ENCODE measurements at places on chromosomes 3 and 15. TPM values are rescaled to one million over a fixed set of nuclear protein-coding genes. Genes with fewer than 3 reads are reported as not detected.
A peak's percentile ranks its signal among the peaks of the same experiment; 100 is the strongest.

The PRR20G gene
- not detected for total RNA-seq

DNA sequence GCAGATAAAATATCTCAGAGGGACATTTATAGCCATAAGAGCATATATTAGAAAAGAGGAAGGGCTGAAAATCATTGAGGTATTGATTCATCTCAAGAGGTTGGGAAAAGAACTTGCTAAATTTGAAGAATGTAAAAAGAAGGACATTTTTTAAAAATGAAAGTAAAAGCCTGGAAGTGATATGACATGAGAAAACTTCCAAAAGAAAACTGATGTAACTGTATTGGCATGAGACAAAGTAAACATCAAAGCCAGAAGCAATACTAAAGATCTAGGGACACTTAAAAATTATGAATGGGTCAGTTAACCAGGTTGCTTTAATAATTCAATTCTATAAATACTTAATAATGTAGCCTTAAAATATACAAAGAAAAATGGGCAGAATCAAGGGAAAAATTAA, 31.9 kb downstream of the CEP63 start:
- no peak for DNase-seq

- DNase-seq: peak; percentile 90
Observed at GRCh38 chr3:15269091-15269989, 63.0 kb downstream of the SH3BP5 start.

GRCh38 chr3:13655061-13655913, 106.4 kb downstream of the FBLN2 start:
- peak; percentile 60 for DNase-seq

GRCh38 chr3:50571486-50571885, 2.2 kb downstream of the HEMK1 start:
- no peak for DNase-seq

The ZPLD1 gene
- not detected for total RNA-seq

The GOLGA8T gene
- 0.15 TPM for total RNA-seq

DNA sequence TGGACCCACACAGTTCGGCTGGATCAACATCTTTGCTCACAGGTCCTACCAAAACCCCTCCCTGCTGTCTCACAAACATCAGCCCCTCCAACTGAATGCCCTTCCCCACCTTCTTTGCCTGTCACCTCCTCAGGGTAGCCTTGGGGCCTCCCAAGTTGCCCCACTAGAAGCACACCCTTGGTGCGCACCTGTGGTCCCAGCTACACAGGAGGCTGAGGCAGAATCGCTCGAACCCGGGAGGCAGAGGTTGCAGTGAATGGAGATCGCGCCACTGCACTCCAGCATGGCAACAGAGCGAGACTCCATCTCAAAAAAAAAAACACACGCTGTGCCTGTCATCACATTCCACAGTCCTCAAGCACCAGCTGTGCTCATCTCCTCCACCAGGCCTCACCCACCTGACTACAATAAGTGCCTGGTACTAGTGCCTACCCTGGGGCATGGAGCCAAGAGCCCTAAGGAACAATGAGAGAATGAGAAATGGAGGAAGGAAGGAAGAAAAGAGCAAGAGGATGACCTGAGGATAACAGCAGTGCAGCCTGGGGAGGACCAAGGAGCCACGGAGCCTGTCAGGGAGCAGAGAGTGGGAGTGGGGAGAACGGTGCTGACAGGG, 26.0 kb downstream of the RPN1 start:
- DNase-seq: no peak

- no peak for DNase-seq
Observed at GRCh38 chr3:29612536-29612935, 331.7 kb downstream of the RBMS3 start.

The FLNB gene
- 17.9 TPM for total RNA-seq

- no peak for DNase-seq
Observed at GRCh38 chr3:171788546-171789351, 21.5 kb downstream of the PLD1 start.

DNA sequence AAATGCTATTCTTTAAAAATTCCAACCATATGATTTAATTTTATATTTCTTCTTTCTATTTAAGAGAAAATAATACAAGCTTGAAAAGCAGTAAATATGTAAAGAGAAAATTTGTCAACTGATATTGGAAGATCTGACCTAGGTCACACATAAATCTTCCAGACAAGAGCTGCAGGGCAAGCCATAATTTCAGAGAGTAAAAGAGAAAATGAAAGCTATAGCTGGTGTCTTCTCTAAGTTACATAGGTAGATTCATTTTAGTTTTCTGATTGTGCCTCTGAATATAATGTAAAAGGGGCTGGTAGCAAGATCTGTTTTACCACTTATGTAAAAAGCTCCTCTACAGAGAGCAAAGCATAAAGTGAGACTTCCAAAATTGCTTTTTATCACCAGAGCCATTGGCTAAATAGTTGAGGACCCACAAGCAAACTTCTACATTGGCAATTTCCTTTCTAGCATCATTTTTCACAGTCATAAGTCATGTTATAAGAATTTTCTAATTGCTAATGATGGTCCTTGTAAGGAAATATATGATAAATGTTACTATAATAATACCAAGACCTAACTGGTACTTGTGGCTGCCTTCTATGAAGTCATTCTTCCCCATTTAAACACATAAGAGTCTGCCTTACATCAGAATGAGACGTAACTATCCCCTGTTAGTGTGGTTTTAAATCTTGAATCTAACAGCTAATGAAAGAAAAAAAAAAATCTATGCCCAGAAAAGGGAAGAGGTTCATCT, 80.8 kb upstream of the SKOR1 start:
- DNase-seq: no peak

The CMTM6 gene
- total RNA-seq: 5.5 TPM

- DNase-seq: no peak
Observed at GRCh38 chr3:36686516-36686915, 77.8 kb downstream of the DCLK3 start.

DNA sequence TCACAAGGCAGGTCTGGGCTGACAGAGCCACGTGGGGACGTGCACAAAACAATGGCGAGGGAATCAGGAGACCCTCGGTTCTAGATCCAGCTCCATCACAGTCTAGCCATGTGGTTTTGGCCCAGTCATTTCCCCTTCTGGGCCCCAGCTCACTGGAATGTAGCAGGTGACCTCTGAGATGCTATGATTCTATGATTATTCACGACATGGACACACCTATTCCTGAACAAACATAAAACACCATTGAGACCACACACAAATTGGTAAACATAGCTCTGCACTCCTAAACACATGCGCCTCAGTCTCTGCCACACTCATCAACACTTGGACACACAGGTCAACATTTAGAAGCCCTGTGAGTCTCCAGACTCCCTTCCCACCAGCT, 9.0 kb downstream of the IGDCC4 start:
- DNase-seq: no peak

The MASP1 gene
- total RNA-seq: 8.1 TPM

DNA sequence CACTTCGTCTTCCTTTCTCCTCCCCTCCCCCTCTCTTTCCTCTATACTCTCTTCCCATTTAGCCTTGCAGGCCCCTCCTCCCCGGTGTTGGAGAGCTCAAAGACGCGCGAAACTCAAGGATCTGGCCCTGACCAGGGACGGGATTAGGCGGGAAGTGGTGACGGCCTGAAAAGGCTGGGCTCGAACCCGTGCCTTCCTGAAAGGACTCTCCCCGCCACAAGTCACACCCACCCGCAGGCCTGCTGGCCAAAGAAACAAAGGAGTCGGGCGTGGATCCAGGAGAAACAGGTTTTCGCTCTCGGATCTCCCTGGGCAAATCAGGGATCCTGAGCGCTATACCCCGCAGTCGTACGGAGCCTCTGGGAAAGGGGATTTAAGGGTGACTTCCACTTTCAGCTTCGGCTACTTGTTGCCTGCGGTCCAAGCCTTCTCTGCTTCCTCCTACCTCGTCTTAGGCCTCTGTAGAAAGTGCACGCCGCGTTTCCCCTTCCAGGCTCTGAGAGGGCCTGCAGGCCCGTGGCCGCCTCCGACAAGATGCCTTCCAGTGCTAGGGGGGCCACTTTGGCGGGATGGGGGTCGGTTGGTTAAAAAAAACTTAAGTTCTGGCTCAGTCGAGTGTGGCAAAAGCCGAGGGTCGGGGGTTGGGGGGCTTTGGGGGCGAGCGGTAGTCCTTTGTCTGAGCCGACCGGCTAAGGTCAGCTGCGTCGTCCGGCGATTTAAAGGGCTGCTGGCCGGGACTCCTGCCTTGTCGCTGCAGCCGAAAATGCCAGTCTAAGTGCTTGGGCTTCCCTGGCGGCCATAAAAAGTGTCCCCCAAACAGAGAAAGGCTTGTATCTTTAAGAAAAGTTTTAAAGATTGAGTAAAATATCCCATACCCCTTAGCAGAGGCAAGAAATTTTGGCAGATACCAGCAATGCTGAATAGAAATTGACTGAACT, 8.2 kb downstream of the ZIC4 start:
- no peak for DNase-seq

The DCLK3 gene
- total RNA-seq: 1.7 TPM

DNA sequence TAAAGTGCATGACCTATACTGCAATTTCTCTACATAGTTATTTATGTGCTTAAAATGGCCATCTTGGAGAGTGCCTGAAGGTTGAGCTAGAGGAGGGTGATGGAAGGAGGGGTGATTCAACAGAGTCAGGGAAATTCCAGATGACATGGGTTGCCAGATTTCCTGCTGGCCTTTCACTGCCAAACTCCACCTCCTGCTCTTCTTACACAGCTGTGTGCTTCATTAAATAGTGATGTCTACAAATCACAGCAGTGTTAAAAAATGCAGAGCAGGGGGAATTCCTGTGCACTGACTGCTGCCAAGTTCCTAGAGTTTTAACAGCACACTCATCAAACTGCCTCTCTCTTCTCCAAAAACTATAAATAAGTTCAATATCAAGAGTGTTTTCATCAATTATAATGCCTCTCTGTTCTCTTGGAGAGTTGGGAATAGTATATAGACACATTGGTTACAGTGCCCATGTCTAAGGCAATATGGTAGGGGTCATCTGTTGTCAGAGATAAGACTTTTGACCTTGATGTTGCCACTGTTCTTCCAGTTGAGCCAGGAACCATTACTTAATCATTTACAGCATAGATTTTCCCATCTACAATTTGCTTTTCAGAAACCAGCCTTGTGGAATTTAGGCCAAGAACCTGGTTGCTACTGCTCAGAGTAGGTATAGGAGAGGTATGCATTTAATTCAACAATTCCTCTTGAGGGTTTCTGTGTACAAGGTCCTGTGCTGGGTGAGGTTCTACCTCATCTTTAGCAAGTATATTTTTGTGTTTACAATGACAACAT, 79.6 kb downstream of the TP63 start:
- DNase-seq: peak; percentile 27

The P2RY14 gene
- total RNA-seq: 1.9 TPM

DNA sequence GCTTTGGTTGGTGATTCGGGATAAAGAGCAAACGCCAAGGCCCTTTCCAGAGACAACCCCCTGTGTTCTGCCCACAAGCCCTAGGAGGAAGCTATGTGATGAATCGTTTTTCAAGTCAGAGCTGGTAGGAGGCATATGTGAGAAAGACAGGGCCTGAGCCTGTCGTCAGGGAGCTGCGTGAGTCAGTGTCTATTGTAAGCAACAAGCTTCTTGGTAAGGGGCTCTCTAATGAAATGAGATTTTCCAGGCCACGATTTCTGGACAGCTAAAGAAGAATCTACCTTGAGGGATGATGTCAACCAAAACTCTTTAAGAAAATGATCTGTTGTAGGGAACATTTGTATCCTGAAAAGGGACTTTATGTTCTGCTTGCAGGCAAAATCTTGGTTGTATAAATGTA, 318.9 kb upstream of the IL12A start:
- DNase-seq: no peak

The FBXL22 gene
- 0.27 TPM for total RNA-seq

DNA sequence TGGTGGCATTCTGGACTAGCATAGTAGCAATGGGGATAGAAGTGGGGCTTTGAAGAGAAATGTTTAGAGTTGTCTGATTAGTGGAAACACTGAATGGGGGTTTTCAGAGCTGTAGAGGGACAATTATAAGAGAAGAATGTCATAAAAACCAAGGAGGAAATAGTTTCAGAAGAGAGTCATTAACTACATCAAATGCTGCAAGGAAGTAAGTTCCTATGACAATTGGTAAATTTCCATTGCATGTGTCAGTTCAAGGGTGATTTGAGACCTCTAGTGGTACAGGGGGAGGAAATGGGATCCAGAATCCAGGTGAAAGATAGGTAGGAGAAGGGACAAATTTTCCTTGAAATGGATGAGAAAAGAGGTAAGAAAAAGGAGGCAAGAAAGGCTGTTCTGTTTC, 68.3 kb upstream of the TBC1D5 start:
- no peak for DNase-seq

GRCh38 chr3:173395073-173395411, 2.5 kb upstream of the NLGN1 start:
- no peak for DNase-seq

GRCh38 chr3:170117134-170117533, 64.4 kb downstream of the PHC3 start:
- no peak for DNase-seq

The RASGRF1 gene
- not detected for total RNA-seq

DNA sequence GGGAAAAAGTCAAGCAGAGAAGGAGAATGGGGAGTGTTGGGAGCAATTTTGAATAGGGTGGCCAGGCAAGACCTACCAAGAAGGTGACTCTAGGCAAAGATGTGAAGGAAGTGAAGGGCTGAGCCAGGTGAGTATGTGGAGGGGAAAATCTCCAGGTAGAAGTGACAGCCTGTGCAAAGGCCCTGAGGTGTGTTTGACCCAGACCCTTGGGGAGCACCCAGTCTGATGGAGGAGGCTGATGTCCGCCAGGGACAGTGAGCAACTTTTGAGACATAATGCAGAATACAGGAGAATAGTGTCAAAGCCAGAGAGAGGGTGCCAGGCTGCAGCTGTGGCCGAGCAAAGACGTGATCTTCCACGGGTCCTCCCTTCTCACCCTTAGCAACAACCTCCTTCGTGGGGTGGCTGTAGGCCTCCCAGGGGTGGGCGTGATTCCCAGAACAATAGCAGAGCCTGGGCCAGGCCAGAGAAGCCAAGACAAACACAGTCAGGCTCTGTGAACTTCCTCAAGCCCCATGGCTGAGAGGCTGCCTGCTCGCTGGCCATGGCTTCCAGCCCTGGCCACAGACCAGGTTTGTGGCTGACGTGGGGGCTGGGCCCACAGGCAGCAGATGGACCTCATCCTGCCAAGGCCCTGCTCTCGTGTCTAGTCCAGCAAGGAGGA, 58.1 kb downstream of the SLC6A6 start:
- DNase-seq: peak; percentile 87

- peak; percentile 56 for DNase-seq
Observed at GRCh38 chr15:55289011-55289745, 435 bp downstream of the RAB27A start.

DNA sequence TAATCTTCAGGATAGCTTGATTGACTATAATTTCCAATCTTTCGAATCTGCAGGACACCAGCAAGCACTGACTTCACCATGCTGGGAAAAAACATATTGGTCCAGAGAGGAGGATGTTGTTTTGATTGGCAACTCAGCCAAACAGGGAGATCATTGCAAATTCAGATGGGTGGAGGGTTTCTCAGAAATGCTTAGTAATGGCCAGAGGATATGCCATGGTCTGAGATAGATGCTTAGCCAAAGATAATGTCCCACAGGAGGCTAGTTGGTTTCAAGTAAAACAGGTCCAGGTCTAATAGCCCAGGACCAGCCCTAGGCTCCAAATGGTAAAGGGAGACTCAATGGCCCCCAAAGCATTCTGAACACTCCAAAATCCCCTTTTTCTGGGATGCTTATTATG, 46.7 kb upstream of the CCDC80 start:
- DNase-seq: no peak
